ENCODE measurements at places on chromosomes 6 and 20.

GRCh38 chr6:3252369-3252768 lies 6.4 kb upstream of the PSMG4 start:
- no peak for DNase-seq

DNA sequence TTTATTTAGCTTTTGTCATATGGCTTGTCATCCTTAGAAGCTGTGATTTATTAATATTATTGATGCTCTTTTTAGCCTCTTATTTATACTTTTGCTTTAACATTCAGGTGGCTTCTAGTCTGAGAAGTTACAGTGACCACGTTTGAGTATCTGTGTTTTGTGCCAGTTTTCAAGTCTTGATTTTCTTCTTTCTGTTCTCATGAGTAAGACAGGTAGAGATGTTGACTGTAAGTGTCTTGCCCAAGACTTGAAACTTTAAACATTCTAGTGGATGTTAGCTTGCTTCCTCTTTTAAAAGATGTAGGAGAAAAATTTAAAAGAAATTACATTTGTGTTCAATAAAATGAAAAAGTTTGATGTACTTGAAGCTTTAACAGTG lies 122.6 kb downstream of the LRRC1 start:
- no peak for DNase-seq

DNA sequence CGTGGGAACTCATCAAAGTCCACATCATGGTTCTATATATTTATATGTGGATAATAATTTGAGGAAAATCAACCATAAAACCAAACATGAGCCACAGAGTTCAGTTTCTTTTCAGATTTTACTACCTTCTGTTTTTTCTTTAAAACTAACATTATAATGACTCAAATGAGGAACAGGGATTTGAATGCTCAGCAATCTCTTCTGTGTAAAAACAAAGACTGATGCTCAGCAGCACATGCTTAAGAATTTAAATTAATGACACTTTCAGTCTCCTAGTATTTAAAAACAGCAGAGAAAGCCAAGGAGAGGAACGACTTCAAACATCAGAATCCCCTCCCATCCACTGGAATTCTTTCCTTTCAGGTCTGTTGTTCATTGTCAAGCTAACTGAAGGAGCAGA lies 72.7 kb downstream of the PSMG4 start:
- DNase-seq: no peak

DNA sequence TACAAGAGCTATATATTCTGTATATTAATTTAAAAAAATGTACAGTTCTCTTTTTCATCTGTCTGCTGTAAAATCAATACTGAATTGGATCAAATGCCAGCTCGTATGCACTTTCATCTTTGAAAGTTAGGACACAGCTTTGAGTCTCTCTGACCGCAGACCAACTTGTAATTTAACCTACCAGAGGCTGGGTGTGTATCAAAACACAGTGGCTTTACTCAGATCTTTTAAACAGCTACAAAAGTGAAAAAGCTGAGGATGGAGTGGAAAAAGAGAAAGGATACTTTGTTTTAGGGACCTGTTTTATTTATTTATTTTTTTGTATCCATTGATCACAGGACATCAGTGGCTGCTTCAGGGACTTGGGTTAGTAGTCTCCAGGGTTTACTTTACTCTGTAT lies 44.1 kb downstream of the KIAA0408 start:
- no peak for DNase-seq

GRCh38 chr6:41439524-41440418 lies 104.4 kb downstream of the NCR2 start:
- no peak for DNase-seq

DNA sequence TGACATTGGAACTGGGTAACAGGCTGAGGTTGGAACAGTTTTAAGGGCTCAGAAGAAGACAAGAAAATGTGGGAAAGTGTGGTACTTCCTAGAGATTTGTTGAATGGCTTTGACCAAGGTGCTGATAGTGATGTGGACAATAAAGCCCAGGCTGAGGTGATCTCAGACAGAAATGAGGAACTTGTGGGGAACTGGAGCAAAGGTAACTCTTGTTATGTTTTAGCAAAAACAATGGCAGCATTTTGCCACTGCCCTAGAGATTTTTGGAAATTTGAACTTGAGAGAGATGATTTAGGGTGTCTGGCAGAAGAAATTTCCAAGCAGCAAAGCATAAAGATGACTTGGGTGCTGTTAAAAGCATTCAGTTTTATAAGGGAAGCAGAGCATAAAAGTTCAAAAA lies 474.7 kb upstream of the ADGRB3 start:
- DNase-seq: no peak

- no peak for DNase-seq
Observed at GRCh38 chr6:1526398-1527072, 83.2 kb upstream of the FOXC1 start.

DNA sequence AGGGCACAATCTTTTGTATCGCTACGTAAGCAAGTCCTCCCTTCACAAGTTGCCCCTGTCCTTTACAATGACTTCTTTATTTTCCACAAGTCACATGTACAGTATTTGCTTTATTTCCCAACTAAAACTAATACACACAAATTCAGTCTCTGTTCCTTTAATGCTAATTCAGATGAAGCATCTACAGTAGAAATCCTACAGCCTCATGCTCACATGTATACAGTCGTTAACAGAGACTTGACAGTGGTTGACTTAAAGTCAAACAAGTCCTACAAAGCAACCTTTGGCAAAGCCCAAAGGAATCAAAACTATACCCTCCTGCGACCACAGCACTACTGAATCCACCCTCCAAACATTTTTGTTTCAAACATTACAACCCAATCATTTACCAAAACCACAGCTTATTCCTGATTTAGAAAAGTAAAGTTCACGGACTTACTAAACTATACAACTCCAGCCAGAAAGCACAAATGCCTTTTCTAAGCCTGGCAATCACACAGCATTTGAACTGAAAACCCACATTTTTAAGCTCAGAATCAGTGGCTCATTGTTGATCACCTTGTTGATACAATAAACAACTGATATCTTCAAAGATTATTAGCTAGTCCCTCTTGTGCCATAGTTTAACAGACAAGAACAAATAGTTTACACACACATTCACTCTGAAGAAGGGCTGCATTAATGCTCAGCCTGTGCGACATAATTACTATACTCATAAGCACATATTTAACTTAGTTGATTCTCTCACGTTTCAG lies 70.9 kb upstream of the NHSL1 start:
- DNase-seq: no peak

DNA sequence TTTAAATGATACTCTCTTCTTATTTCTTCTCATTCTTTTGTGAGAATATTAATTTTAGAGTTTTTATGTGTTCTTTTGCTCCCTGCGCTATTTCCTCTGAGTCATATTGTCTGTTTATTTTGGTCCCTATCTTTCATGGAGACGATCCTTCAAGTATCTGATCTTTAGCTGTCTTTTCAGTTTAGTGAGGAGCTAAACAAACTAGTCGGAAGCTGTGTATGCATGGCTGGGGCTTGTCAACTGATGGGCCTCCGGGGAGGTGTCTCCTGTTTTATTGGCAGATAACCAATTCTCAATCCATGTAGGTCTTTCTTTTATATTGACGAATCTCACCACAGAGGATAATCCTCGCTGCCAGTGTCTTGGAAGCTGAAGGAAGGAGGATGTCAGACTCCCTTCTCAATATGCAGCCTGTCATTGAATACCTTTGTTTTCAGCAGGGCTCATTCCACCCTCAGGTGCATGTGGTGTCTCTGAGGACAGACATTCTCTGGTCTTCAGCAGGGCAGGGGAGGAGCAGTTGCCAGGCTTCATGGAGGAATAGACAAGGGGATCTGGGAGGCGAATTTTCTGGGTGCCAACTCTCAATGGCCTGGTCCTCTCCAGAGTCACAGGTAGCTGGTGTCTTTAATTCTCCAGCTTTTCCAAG lies 64.9 kb downstream of the RNF182 start:
- no peak for DNase-seq

DNA sequence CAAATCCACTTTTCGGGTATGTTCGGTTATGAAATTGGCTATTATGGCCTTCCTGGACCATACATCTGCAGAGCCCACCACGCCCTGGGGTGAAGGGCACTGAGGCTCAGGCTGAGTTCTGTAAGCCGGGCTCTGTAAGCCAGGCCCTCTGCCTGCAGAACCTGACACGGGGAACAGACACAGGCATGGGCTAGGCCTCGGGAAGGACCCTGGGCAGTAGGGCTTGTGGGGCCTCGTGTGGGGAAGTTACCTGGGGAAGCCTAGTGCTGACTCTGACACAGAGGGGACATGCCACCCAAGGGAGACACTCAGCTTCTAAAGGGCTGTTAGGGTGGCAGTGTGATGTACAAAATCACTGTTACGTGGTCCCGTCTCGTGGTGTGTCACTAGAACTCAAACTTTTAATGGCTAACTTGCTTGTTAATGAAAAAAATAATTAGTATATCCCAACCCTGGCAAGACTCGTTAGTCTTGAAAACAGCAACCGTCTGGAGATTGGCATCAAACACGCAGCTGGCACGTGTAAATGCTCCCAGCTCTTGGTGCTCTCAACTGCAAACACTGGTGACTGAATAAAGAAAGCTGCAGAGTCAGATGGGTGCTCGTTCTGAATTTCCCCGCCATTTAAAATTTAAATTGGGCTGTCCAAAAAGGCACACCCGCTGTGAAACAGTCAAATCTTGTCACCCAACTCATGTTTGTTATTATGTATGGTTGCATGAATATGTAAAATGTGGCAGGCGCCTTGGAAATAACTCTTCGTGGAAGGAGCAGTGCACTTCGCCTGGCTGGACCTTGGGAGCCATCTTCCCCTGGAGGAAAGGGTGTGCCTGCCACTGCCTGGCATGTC lies 23.6 kb upstream of the TCFL5 start:
- no peak for DNase-seq

- DNase-seq: no peak
Observed at GRCh38 chr6:6823030-6823429, 234.5 kb downstream of the LY86 start.

GRCh38 chr6:143701349-143702234 lies 23.8 kb downstream of the PHACTR2 start:
- no peak for DNase-seq

GRCh38 chr6:130931683-130932082 lies 104.5 kb downstream of the SMLR1 start:
- DNase-seq: no peak

- DNase-seq: no peak
Observed at GRCh38 chr6:128723667-128724066, 159.3 kb upstream of the LAMA2 start.

GRCh38 chr6:2141644-2142290 lies 103.6 kb downstream of the GMDS start:
- no peak for DNase-seq

DNA sequence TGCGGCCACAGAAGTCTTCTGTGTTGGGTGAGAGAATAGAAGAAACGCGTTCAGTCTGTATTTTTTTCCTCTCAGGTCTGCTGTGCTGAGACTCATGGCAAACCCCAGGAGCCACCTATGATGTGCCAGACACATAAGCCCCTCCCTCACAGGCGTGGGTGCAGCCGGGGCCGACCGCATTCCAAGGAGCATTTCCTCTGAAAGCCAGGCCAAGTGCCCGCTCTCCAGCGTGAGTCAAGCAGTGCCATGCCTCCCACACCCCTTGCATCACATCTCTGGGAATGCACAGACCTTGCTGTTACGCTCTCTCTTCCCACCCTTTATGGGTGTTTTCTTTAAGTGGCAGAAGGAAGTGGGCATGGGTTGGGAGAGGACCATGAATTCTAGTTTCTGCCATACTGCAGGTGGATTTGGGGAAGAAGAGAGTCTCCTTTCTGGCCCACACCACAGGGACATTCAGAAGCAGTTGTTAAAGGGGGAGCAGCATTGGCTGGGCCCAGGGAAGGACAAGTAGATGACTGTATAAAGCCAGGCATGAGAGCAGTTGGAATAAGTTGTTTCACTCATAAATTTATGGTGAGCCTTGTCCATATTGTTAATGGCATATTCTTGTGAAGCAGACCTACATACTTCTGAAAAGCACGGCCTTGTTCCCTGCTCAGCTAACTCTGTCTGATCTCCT lies 37.1 kb upstream of the TFAP2A start:
- DNase-seq: no peak

GRCh38 chr6:99341862-99342455 lies 7.5 kb downstream of the FAXC start:
- DNase-seq: no peak

- DNase-seq: no peak
Observed at GRCh38 chr6:44022296-44022661, 105.0 kb downstream of the MRPL14 start.

GRCh38 chr6:163634211-163635171 lies 220.0 kb downstream of the QKI start:
- DNase-seq: no peak

- no peak for DNase-seq
Observed at GRCh38 chr6:112979830-112980229, 632.7 kb downstream of the RFPL4B start.

DNA sequence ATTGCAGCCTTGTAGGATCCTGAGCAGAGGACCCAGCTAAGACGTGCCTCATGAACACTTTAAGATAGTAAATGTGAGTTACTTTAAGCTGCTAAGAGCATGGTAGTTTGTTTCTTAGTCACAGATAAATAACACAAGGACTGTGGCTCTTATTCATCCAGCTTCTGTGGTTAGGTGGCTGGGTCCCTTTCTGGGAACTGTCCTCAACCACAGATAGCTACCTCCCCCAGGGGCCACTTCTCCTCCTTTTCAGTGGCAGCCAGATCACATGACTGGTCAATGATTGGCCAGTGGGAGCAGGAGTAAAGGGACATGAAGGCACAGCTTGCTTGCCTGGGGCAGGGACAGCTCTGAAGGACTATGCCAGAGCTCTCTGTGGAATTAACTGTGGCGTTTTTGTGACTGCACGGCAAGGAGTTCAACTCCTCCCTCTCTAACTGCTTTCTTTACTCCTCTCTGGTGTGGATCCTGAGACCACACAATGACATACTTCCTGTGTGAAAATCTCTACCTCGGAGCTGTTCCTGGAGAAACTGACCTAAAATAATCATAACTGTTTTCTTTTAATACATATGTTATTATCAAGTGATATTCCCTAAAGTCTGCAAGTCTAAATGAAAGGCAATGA lies 76.5 kb downstream of the NRN1 start:
- DNase-seq: no peak

DNA sequence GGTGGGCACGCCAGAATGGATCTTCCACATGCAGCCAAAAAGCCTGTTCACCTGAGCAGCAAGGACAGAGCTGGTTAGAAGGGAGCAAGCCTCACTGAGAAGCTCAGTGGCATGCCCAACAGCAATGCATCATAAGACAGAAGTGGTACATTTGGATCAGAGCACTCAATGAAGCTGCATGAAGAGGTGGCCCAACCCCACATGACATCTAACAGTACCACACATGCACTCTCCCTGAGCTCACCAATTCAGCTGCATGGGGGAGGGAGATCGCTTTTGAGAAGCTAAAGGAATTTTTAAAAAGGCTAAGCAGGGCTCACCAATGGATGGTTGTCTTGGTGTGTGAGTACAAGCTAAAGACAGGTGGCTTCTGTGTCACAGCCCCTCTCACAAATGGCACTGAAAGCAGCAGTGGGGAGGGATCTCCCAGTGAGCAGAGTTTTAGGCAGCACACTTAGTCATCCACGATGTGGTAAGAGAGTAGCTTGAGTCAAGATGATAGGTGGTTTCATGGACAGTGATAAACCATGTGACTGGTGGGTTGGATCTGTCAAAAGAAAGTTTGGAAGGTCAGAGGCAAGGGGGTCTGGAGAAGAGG lies 166.6 kb upstream of the TAB2 start:
- DNase-seq: peak; percentile 45

Data from stimulated activated naive CD4-positive, alpha-beta T cell treated with Interleukin-2 at 50 U/mL for 16 hours (primary cell).